Activated T-helper 1 cell treated with anti-CD3 and anti-CD28 coated beads, Interleukin-12 subunit alpha, Interleukin-12 subunit beta, Interleukin-2, Interleukin-4 antibody, amounts not matched to agents 30 ng/mL and 10 ng/mL and 1 ng/mL, durations not matched to agents 14 hours and 24 hours and 36 hours (primary cell): ENCODE measurements at places on chromosomes 11 and 22.

DNA sequence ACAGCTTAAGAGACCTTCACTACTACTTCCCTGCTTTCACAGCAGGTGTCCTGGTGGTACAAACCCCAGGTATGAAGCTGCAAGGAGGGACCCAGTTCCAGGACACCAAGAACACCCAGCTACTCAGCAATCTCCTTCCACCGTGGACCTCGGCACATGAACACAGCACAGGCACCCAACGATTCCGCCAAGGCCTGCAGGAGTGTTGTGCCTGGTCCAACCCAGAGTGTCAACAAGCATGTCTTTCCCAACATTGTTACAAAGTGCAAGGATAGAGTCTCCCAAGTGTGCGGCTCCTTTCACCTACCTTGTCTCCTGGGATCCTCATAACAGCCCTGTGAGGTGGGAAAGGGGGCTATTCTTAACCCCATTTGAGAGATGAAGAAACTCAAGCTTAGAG lies 11.8 kb downstream of the PATZ1 start:
- H3K4me1 ChIP-seq: peaks cover 34% of the 10 kb centered on the region
- no peaks in the 10 kb centered on the region for H3K27me3 ChIP-seq
- no peak overlapping the region for H3K27ac ChIP-seq
- no peak overlapping the region for H3K4me3 ChIP-seq

GRCh38 chr11:57900320-57900719 lies 123.4 kb upstream of the OR9Q1 start:
- no peak overlapping the region for H3K4me3 ChIP-seq
- DNase-seq: no peak
- H3K27ac ChIP-seq: no peak overlapping the region
- no peaks in the 10 kb centered on the region for H3K36me3 ChIP-seq
- peaks cover 9% of the 10 kb centered on the region for H3K4me1 ChIP-seq
- peaks cover 2% of the 10 kb centered on the region for H3K27me3 ChIP-seq

GRCh38 chr11:59528711-59529110 lies 17.4 kb downstream of the OR4D9 start:
- H3K4me1 ChIP-seq: peaks cover 10% of the 10 kb centered on the region
- peaks cover 9% of the 10 kb centered on the region for H3K27me3 ChIP-seq
- H3K27ac ChIP-seq: no peak overlapping the region
- no peaks in the 10 kb centered on the region for H3K36me3 ChIP-seq
- DNase-seq: no peak

DNA sequence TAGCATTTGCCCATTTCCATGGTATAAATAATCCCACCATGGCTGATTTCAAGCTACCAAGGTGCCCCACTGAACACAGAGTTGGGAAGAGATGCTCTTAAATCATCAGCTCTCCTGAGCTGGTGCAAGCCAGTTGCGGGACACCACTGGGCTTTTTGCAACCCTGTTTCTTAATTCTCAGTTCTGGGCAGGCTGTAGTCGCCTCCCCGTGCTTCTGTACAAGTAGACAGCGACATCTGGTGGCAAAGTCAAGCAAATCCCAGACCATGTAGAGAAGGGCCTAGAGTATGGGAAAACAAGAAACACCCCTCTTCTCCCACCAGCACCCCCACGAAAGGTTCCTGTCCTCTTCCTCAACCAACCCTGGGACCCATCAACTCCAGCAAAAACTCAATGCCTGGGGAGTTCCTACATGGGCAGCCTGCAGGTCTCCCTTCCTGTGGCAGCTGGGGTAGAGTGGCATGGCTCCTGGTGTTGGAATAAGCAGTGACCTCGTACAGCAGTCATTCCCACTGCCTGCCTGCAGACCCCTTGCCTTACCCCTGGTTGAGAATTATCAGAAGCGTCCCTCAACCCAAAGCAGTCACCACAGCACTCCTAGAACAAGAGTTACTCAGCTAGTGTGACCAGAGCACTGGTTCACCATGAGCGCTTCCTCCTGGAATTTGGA lies 68.4 kb downstream of the IGLL5 start:
- H3K27ac ChIP-seq: no peak overlapping the region
- no peaks in the 10 kb centered on the region for H3K36me3 ChIP-seq
- no peak overlapping the region for H3K4me3 ChIP-seq
- H3K4me1 ChIP-seq: peaks cover 5% of the 10 kb centered on the region

GRCh38 chr11:14376920-14377319 lies 17.9 kb upstream of the RRAS2 start:
- no peaks in the 10 kb centered on the region for H3K36me3 ChIP-seq
- H3K27ac ChIP-seq: peak overlapping the region; percentile 26
- no peak overlapping the region for H3K4me3 ChIP-seq
- peaks cover 20% of the 10 kb centered on the region for H3K27me3 ChIP-seq
- H3K4me1 ChIP-seq: peaks cover 46% of the 10 kb centered on the region
- DNase-seq: no peak
